Osteocyte (in vitro differentiated cells): ENCODE measurements at places on chromosomes 2 and 18. TPM values are rescaled to one million over a fixed set of nuclear protein-coding genes. Genes with fewer than 3 reads are reported as not detected.

Gene TUBA3E
- not detected in 2 replicates for total RNA-seq

DNA sequence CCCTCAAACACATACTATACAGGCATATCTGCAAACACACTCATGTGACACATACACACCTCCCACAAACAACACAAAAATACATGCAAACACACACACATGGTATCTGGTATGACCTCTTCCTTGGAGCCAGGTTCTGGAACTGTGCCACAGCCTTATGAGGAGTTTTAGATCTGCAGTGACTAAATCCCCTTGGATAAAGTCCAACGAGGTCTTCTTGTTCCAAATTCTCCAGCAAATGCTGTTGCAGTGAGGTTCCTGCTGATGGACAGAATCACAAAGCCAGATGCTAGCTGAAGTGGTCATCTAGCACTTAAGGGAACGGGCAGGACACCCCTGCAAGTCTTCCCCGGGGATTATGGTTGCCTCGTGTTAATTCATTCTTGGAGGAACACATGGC lies 54.5 kb upstream of the DAPL1 start:
- H3K27ac ChIP-seq = no peak overlapping the region
- H3K4me1 ChIP-seq = peaks cover 16% of the 10 kb centered on the region
- no peaks in the 10 kb centered on the region for H3K36me3 ChIP-seq
- H3K4me3 ChIP-seq = no peak overlapping the region
- no peak for DNase-seq
- H3K27me3 ChIP-seq = peaks cover 29% of the 10 kb centered on the region

GRCh38 chr18:38575023-38575422 lies 1009.4 kb upstream of the CELF4 start:
- no peaks in the 10 kb centered on the region for H3K4me1 ChIP-seq
- no peak overlapping the region for H3K4me3 ChIP-seq
- no peak for DNase-seq
- no peaks in the 10 kb centered on the region for H3K27me3 ChIP-seq
- no peak overlapping the region for H3K27ac ChIP-seq

Gene POU3F3
- total RNA-seq = 35.5 TPM in 2 replicates

GRCh38 chr2:227205701-227206100 lies 41.3 kb downstream of the COL4A3 start:
- no peak for DNase-seq
- H3K27ac ChIP-seq = no peak overlapping the region
- H3K27me3 ChIP-seq = peaks cover 2% of the 10 kb centered on the region
- no peaks in the 10 kb centered on the region for H3K4me1 ChIP-seq
- no peaks in the 10 kb centered on the region for H3K36me3 ChIP-seq

Gene DES
- total RNA-seq = not detected in 2 replicates

DNA sequence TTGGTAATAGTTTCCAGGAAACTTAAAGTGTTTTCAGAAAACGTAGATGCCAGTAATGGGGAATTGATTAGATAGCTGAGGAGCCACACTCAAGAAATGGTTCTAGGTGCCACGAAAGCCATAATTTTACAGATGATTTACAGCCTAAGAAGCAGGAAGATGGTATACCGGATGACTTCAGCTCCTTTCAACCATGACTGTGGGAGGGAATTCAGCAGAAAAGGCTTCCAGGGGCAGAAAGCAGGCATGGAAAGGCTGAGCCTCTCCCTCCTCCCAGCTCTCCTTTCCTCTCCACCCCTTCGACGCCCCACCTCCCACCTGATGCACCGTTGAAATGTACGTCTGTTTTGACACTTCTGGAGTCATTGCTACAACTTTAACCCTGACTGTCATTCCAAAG lies 68.6 kb upstream of the SMIM21 start:
- H3K36me3 ChIP-seq = no peaks in the 10 kb centered on the region
- DNase-seq = no peak
- no peak overlapping the region for H3K27ac ChIP-seq
- H3K4me3 ChIP-seq = no peak overlapping the region

Gene MC4R
- not detected in 2 replicates for total RNA-seq
